ENCODE measurements at places on chromosomes 6 and 20.

- no peak for ATAC-seq
Observed at GRCh38 chr6:169064194-169064593, 189.5 kb downstream of the THBS2 start.

GRCh38 chr20:10508468-10509251 lies 73.6 kb downstream of the SLX4IP start:
- ATAC-seq: peak; percentile 82

- no peak for ATAC-seq
Observed at GRCh38 chr20:34064286-34064685, 47.8 kb downstream of the EIF2S2 start.

DNA sequence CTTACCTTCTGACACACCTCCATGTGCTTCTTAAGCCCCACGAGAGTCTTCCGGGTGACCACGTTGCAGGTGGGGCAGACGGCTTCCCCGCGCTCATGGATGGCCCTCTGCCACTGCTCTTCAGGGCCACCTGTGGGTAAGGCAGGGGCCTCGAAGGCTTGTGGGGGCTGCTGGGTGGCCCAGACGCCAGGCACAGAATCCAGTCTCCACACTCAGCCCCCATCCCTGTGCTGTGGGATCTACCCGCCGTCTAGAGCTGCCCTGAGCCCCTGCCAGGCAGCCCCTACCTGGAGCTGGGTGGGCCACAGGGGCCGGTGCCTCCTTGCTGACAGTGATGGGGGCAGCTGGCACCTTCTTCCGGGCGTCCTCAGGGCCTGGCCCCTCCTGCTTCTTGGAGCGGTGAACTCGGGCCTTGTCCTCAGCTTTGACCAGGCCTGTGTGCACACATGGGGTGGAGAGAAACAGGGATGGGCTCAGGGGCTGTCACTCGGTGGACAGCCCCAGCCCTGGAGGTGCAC lies 5.9 kb downstream of the ZNF512B start:
- no peak for ATAC-seq

DNA sequence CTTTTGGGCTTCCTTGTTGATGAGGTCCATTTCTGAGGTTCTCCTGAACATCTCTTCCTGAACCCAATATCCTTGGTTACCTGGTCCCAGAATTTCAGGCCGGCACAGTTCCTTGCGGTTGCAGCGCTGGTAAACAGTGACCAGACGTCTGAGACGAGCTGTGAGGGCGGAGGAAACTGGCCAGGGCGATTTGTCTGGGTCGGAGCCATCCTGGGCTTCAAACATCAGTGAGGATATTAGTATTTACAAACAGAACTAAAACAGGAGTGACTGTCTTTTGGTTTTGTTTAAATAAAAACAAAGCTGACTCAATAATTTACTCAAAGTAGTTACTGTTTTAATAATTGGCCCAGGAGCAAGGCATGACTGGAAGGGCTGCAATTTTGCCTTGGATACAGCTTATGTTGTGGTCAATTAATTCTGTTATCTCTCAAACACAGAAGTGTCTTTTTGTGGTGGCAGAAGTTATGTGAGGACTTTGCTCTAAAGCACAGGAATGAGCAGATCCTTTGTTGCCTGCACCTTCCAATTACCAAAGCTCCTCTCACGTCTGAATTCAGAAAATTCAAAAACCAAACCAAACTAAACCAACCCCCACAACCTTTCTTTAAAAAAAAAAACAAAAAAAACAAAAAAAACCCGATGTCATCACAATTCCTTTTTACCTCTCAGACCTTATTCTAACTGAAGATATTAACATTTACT lies 58.7 kb upstream of the EMILIN3 start:
- no peak for ATAC-seq

Measured in SK-N-SH treated with all-trans-retinoic acid at 6 μM for 48 hours (cell line).